Fibroblast of skin of right biceps (primary cell): ENCODE measurements at places on chromosomes 1 and 21.

GRCh38 chr1:107220036-107220435 lies 79.2 kb downstream of the NTNG1 start:
- DNase-seq = no peak

- peak; percentile 53 for DNase-seq
Measured at GRCh38 chr1:112744009-112744578, 29.0 kb upstream of the PPM1J start.

- peak; percentile 66 for DNase-seq
Measured at GRCh38 chr1:26281971-26282370, 2.1 kb downstream of the SH3BGRL3 start.

DNA sequence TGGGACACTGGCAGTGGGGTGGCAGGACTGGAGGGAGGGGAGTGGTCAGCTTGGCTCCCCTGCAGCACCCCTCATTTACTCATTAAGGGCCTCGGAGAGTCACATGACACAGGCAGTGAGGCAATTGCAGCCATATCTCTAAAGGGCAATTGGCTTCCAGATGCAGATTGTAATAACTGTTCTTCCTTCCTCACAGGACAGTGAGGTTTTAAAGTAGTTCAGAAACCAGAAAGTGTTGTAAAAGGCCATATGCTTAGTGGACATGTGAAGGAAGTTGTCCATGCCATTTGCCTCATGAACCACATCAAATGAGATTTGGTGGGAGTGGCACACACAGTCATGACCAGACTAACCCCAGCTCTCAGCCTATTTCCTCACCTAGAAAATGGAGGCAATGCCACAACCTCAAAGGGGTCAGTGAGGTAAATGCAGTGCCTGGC lies 11.1 kb downstream of the MTX1 start:
- no peak for DNase-seq

- DNase-seq = peak; percentile 23
Measured at GRCh38 chr1:184945678-184946412, 28.5 kb downstream of the NIBAN1 start.

DNA sequence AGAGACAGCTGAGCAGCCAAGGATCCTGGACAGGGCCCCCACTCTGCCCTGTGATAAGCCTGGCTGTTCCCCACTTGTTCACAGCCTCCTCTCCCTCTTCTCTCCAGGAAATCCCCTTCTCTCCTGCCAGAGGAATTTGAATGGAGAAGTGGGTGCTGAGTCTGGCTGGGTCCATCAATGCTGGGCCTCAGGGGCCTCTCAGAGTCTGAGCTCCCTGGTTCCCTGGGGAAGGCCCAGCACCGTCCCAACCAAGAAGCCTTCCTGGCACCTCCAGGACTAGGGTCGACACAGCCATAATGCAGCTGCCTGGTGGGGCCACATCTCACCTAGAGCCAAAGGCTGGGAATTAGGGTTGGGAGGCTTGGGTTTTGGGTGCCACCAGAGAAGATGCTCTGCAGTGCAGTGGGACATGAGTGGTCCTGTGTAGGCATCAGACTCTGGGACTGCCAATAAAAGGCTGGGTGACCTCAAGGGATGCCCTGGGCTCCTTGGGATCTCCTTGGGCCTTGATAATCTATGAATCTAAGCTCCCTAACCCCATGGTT lies 2.5 kb downstream of the MYBPH start:
- no peak for DNase-seq

- DNase-seq = no peak
Measured at GRCh38 chr21:22871692-22872091, 1873.5 kb downstream of the NCAM2 start.

GRCh38 chr1:116569776-116570357 lies 959 bp downstream of the CD58 start:
- no peak for DNase-seq

GRCh38 chr1:170604065-170604464 lies 59.9 kb upstream of the PRRX1 start:
- DNase-seq = no peak

DNA sequence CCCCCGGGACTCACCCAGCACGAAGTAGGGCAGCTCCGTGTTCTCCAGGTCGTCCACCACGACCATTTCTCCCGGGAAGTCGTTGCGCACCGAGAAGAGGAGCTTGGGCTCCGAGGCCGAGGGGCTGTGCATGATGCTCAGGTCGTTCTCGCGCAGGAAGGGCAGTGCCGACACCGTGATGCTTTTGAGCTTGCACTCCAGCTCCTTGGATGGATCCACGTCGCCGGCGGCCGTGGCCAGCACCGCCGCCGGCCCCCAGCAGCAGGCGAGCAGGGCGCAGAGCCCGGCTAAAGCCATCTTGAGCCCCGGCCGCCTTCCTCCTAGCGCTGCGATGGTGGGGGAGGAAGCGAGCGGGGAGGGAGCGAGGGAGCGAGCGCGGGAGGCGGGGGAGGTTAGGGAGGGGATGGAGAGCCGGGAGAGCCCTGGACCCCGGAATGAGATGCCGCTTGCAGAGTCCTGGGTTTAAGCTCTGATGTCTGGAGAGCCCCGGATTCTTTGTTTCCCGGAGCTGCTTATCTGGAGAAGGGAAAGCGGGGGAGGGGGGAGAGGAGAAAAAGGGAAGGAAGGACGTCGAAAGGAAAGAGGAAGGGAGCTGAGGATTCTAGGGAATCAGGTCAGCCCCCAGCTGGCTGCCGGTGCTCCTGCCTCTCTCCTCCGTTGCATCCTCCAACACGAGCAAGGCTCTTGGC lies at the start of gene ASTN1:
Gene ASTN1, minus strand, starts transcription at position 333 of the 689 bp plus-strand sequence. Its CDS starts 36 bp downstream, at position 297.
- no peak for DNase-seq

DNA sequence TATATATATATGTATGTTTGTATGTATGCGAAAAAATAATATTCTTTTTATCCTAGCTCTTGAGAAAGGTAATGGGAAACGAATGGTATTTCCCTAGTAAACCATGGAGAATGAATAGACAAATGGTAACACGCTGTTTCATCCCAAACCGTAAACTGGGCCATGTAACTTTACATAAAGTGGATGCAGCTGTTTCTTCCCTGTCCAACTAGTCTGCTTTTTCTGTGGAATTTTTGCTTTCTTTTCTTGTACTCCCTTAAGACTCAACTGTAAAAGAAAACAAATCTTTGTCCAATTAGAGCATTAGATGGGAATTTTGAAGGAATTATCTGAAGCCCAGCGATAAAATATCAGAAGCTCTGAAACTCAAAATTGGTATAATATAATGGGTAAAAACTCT lies 198.1 kb downstream of the NFIA start:
- DNase-seq = no peak
